Stimulated activated CD8-positive, alpha-beta memory T cell treated with anti-CD3 and anti-CD28 coated beads, Interleukin-2, amount 100 ng/mL, for 1 hour (primary cell): ENCODE measurements at places on chromosomes 11 and 22.

GRCh38 chr11:96197801-96198701, 144.9 kb downstream of the MAML2 start:
- no peak for DNase-seq

GRCh38 chr22:41264408-41264941, 21.5 kb downstream of the RANGAP1 start:
- no peak for DNase-seq

GRCh38 chr11:36270701-36271100, 18.5 kb downstream of the COMMD9 start:
- no peak for DNase-seq

- no peak for DNase-seq
Observed at GRCh38 chr11:112306230-112306629, 45.6 kb upstream of the PLET1 start.

- DNase-seq = no peak
Observed at GRCh38 chr22:20509344-20510047, 2.1 kb downstream of the MED15 start.

- DNase-seq = no peak
Observed at GRCh38 chr11:102142333-102142732, 32.1 kb downstream of the YAP1 start.

- DNase-seq = no peak
Observed at GRCh38 chr11:12901874-12902481, 107.1 kb upstream of the RASSF10 start.

DNA sequence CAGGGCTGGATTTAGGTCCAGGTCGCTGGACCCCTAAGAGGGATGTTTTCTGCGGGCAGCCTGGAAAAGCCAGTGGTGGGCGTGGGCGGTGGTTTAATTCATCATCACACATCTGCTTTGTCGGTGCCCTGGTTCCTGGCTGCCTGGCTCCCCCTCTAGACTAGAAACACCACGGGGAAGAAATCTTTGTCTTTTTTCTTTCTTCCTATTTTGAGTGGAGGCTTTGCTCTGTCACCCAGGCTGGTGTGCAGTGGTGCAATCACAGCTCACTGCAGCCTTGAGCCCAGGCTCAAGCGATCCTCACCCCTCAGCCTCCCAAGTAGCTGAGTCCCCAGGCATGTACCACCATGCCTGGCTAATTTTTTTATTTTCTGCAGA, 86.6 kb upstream of the LINC01488 start:
- DNase-seq = no peak

DNA sequence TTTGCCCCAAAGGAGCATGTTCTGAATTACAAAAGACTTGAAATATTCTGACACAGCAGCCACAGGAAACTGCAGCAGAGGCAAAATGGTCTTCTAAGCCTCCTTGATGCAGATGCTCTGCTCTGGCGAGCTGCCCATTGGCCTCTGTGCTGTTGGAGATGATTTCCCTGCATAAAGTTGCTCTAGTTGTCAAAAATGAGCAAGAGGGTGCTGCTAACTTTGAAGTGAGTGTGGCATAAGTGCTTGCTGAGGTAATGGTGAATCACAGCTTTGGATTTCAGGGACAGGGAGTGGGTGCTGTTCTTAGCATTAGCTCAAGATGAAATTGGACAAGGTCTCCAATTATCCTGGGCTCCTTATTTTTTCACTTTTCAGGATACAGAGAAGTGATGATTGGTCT, 435.4 kb downstream of the TMEM135 start:
- no peak for DNase-seq

GRCh38 chr11:36672815-36673450, 74.9 kb upstream of the RAG2 start:
- DNase-seq = no peak
